Activated T-cell treated with anti-CD3 and anti-CD28 coated beads for 24 hours (primary cell): ENCODE measurements at places on chromosomes 3 and 15.

GRCh38 chr3:104214277-104214676 is 1152.4 kb upstream of the ALCAM start:
- DNase-seq = no peak

DNA sequence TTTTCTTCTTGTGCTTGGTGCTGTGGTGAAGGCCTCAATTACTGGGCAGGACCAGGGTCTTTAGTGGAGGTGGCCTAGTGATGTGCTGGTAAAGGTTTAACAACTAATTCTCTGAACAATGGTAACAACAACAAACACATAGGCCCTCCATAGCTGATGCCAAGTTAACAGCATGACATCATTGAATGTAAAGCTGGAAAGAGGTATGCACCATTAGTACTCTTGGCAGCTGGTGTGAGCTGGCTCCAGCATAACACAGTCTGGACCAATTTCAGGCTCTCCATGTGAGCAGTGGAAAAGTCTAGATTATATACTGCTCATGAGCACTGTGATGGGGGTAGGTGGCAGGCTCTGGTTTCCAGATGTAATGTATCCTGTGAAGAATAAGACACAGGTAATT is 61.8 kb downstream of the SLC7A14 start:
- no peak for DNase-seq

DNA sequence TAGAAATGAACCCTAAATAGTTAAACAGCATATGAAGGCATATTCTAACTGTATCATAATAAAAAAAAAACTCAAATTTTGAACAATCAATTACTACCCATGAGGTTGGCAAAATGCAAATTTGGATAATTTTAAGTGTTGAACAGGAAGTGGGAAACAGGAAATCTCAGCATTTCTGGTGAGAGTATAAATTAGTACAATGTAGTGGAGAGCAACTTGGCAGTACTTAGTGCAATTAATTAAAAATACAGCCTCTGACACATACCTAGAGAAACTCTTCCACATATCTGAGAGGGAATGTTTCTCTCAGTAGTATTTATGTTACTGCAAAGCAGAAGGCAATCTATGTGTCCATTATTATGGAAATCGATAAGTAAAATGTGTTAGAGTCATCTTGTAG is 96.8 kb downstream of the TUSC7 start:
- DNase-seq = no peak

GRCh38 chr3:173986861-173987410 is 589.4 kb downstream of the NLGN1 start:
- DNase-seq = no peak

DNA sequence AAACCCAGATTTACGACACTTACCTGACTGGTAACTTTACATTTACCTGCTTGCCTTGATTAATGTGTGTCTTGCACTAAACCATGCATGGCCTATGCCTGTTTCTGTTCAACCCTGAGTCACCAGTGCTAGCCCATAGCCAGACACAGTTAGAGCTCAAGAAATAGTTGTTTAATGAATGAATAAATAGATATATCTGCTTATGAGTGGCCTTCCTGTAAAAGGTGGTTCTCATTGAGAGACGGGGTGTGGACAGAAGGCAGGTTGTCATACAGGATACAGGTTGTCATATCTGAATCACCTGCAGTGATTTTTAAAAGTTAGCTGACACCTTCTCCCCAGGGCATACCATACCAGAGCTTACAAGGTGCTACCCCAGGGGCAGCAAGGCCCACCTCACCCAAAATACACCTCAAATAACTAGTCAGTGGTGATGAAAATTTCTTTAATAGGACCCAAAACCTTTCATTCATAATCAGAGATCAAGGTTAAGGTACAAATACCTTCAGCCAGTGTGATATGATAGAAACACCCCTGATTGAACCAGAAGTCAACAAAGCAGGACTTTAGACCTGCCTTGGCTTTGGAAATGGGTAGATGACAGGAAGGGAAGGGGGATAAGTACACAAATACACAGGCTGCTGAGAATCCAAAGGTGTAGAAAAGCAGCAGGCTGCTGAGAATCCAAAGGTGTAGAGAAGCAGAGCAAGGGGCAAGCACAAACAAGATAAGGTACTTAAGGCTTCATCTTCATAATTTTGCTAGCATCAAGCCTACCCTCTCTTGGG is 45.4 kb upstream of the TSC22D2 start:
- no peak for DNase-seq
